ENCODE measurements at places on chromosomes 4 and X. TPM values are rescaled to one million over a fixed set of nuclear protein-coding genes. Genes with fewer than 3 reads are reported as not detected.

Gene TCEAL8
- total RNA-seq, result 49.0 TPM

DNA sequence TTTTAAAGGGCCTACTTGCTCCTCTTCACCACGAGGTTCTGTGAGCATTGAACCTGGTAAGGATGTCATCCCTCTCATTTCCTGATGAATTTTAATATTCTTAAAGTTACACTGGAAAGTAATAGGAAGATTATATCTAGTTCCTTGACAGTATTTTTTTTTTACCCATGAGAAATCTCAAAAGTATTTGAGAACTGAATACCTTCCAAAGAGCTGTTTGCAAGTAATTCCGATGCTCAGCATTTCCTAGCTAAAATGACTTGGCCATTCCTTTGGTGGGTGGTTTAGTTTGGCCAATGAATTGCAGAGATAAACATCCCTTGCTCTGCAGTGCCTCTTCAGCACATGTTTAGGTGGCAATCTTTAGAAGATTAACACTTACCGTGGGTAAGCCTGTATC, 110.2 kb upstream of the WDR1 start:
- H3K27ac ChIP-seq, result no peak overlapping the region
- no peaks in the 10 kb centered on the region for H3K27me3 ChIP-seq
- no peak for DNase-seq
- no peak overlapping the region for H3K4me3 ChIP-seq
- peaks cover 3% of the 10 kb centered on the region for H3K4me1 ChIP-seq

GRCh38 chr4:888029-888428, 44.1 kb downstream of the GAK start:
- no peak overlapping the region for H3K4me3 ChIP-seq
- H3K27ac ChIP-seq, result no peak overlapping the region
- peaks cover 86% of the 10 kb centered on the region for H3K36me3 ChIP-seq
- no peaks in the 10 kb centered on the region for H3K4me1 ChIP-seq
- no peaks in the 10 kb centered on the region for H3K27me3 ChIP-seq
- no peak for DNase-seq

Gene STBD1
- total RNA-seq, result 0.42 TPM

GRCh38 chrX:30824275-30824674, 64.8 kb downstream of the TAB3 start:
- no peak overlapping the region for H3K4me3 ChIP-seq
- no peaks in the 10 kb centered on the region for H3K4me1 ChIP-seq
- DNase-seq, result no peak
- H3K36me3 ChIP-seq, result no peaks in the 10 kb centered on the region
- no peak overlapping the region for H3K27ac ChIP-seq

DNA sequence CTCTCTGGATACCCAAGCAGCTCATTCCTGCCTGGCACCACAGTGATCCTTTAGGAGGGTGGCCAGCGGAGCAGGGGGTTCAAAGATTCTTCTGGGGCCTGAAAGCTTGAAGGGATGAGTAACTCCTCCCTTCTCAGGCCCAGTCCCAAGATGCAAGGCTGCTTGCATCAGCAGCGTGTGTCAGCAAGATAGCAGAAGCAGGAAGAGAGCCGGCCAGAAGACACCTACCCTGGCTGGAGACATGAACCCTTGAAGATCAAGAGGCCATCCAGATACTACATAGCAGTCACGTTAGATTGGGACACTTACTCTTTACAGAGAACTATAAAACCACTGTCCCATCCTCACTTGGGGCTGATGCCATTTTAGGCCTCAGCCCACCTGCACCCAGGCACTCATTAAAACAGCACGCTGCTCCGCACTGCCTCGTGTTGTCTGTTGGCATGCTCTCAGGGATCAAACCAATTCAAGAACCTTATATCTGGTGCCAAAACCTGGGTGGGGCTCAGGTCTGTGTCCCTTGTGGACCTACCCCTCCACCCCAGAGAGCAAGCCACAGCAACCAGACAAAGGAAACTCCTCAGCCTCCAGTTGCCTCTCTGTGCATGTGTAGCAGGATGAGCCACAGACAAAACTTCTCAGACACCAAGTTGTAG, 6.5 kb downstream of the UGT2B17 start:
- DNase-seq, result no peak
- no peaks in the 10 kb centered on the region for H3K36me3 ChIP-seq
- no peak overlapping the region for H3K4me3 ChIP-seq

Gene NWD2
- not detected for total RNA-seq

DNA sequence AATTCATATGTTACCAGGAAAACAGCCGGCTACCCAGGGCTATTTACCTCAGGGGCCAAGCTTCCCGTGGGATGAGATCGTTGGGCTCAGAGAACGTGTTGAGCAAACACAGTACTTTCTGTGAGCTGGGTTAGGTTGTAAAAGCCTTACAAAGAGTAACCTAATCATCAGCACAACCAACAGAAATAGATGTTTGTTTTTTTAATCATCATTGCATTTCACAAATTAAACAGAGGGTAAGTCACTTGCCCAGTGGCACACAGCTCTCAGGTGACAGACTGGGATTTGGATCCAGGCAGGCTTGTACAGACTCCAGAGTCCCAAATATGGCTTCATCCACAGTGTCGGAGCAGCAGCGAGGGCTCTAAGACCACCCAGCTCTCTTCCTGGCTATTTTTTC, 20.1 kb downstream of the SPON2 start:
- H3K27ac ChIP-seq, result no peak overlapping the region
- no peak overlapping the region for H3K4me3 ChIP-seq
- H3K36me3 ChIP-seq, result no peaks in the 10 kb centered on the region
- H3K4me1 ChIP-seq, result peaks cover 4% of the 10 kb centered on the region

Gene OPN1LW
- total RNA-seq, result not detected

- H3K4me3 ChIP-seq, result no peak overlapping the region
- peak; percentile 66 for DNase-seq
- no peak overlapping the region for H3K27ac ChIP-seq
These were observed 3.8 kb upstream of the GUCY2F start for GRCh38 chrX:109485470-109486340.

Gene CXCL11
- total RNA-seq, result 4.5 TPM

DNA sequence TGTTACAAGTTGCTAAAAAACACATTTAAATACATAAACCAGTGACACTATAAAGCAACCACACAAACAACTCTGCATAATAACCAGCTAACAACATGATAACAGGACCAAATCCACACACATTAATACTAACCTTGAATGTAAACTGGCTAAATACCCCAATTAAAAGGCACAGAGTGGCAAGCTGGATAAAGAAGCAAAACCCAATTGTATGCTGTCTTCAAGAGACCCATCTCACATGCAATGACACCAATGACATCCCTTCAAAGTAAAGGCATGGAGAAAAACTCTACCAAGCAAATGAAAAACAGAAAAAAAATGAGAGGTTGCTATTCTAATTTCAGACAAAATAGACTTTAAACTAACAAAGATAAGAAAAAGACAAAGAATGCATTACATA, 34.4 kb upstream of the USP46 start:
- no peak overlapping the region for H3K27ac ChIP-seq
- no peak for DNase-seq
- no peaks in the 10 kb centered on the region for H3K4me1 ChIP-seq
- H3K4me3 ChIP-seq, result no peak overlapping the region
- peaks cover 4% of the 10 kb centered on the region for H3K27me3 ChIP-seq

DNA sequence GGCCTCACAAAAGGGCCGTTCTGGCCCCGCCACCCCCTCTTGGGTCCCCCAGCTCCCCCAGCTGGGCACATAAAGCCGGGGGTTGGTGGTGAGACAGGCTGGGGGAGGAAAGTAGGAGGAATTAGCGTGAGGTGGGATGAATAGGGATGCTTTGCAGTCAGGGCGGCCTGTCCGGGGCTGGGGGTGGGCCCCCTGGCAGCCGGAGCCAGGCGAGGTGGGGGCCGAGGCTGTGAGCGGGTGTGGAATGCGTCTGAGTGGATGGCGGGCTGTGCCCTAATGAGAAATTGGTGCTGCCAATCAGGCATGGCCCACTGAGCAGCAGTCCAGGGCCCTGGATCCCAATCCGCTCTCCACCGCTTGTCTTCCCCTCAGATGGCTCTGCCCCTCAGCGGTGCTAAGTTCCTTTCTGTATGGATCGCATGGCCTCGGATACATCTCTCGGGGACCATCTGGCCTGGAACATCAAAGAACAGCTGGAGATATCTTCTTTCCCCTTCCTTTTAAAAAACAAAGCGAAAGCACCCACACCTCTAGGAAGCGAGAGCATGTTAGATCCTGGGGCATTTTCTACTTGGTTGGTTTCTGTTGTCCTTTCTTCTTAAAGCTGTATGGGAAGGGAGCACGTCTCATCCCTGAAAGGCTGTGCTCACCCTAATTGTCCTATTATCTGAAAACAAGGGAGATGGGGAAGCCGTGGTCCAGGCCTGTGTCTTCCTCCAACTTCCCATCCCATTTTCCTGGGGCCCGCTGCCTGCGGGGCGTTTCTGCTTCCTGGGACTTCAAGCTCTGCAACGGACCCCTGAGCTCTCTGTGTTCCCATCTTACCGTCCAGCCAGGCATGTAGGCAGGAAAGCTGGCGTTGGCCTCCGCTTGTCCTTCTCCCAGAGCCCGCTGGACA, 106.9 kb downstream of the SORCS2 start:
- H3K36me3 ChIP-seq, result no peaks in the 10 kb centered on the region
- no peak for DNase-seq
- H3K27ac ChIP-seq, result no peak overlapping the region
- H3K4me3 ChIP-seq, result no peak overlapping the region

DNA sequence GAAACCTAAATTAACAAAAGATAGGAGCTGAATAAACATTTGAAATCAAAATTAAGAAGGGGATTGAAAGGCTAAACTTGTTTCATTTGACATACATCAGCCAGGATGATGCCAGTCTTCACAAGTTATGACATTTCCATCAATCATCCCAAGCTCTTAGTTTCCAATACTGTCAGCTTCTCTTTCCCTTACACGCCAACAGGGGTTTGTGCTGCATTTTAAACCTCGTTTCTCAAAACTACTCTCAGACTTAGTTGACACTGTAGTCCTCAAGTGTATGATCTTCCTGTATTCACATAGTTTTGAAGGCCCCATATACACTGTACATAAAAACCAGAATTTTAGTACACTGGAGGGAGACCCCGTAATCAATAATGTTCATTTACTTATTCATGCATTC, 840 bp upstream of the P2RY10 start:
- no peak overlapping the region for H3K4me3 ChIP-seq
- H3K4me1 ChIP-seq, result no peaks in the 10 kb centered on the region
- no peaks in the 10 kb centered on the region for H3K27me3 ChIP-seq
- no peak overlapping the region for H3K27ac ChIP-seq
- no peaks in the 10 kb centered on the region for H3K36me3 ChIP-seq
- no peak for DNase-seq

DNA sequence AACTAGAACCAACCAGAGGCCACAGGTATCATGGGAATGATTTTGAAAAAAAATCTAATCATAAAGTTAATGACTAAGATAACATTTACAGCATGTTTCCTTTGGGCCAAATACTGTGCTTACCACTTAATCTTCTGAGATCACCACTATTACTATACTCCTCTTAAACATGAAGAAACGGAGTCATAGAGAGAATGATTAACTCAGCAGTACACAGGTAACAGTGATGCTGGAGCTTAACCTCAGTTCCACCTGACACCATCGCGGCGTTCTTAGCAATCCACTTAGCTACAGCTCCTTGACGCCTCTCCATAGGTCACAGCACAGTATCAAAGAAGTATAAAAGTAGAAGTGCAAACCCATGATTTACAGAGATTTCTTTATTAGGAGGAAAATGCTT, 592.6 kb upstream of the SLIT2 start:
- no peak overlapping the region for H3K27ac ChIP-seq
- H3K4me1 ChIP-seq, result no peaks in the 10 kb centered on the region
- H3K27me3 ChIP-seq, result no peaks in the 10 kb centered on the region
- no peaks in the 10 kb centered on the region for H3K36me3 ChIP-seq
- H3K4me3 ChIP-seq, result no peak overlapping the region

Measured in K562 (cell line).